ENCODE measurements at places on chromosomes 11 and 22.
A peak's percentile ranks its signal among the peaks of the same experiment; 100 is the strongest.

- DNase-seq: no peak
Measured at GRCh38 chr11:77438487-77438886, 35.4 kb downstream of the PAK1 start.

DNA sequence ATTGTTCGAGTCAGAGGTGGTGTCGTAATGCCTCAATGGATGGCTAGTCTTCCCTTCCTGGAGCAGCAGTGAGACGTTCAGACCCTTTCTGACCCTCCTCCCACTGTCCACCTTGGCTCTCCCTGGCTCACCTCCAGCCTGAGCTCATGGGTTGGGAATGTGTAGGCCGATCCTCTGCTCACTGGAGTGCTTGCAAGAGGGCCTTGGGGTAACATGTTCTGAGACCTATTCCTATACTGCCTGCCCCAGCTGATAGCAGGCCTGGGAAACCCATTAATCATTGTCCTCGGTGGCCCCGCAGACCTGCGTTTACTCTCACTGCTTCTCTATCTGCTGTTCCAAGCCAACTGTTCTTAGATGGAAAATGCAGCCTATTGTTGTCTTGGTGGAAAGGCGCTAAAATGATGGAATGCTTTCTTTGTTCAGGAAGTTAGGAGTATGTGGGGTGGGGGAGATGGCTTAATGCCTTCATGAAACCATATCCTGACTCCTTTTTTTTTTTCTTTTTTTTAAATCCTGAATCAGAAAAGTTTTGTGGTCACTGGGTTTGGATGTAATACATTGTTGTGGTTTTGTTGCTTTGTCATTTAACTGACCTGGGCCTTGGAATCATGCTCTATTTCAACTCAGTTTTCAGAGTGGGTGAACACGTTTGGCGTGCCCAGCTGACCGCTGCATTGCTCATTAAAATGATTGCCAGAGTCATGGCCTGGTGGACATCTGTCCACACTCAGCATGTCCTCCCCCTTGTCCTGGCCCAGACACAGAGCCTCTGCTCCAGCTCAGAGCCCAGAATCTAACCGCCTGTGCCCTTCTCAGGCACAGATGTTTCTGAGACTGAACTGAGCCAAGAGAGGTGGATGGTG, 72.5 kb downstream of the MICAL2 start:
- DNase-seq: peak; percentile 97

- no peak for DNase-seq
Measured at GRCh38 chr11:18775492-18776292, 15.9 kb downstream of the PTPN5 start.

GRCh38 chr11:71063129-71063528, 189.2 kb downstream of the SHANK2 start:
- DNase-seq: no peak

DNA sequence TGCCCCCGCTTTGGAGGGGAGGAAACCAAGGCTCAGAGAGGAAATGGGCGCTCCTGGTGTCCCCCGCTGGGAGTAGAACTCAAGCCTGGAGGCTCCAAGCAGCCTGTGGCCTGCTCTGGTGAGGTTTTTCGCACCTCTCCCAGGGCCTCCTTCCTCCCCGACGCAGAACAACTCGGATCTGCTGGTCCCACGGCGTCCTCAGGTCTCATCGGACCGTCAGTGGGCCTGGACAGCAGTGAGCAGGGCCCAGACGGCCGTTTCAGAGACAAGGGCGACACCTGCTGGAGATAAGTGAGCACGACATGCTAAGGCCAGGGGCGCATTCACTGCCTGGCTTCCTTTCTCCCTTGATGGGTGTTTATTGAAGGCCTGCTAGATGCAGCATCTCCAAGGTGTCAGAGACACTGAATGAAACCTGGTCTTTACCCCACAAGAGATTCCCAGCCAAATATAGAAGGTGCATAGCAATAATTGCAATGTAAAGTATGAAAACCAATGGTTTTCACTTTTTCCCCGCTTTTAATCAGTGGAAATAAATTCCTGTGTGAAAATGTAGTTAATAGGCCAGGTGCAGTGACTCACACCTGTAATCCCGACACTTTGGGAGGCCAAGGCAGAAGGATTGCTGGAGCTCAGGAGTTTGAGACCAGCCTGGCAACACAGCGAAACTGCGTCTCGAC, 26.9 kb upstream of the CD82 start:
- DNase-seq: peak; percentile 36

DNA sequence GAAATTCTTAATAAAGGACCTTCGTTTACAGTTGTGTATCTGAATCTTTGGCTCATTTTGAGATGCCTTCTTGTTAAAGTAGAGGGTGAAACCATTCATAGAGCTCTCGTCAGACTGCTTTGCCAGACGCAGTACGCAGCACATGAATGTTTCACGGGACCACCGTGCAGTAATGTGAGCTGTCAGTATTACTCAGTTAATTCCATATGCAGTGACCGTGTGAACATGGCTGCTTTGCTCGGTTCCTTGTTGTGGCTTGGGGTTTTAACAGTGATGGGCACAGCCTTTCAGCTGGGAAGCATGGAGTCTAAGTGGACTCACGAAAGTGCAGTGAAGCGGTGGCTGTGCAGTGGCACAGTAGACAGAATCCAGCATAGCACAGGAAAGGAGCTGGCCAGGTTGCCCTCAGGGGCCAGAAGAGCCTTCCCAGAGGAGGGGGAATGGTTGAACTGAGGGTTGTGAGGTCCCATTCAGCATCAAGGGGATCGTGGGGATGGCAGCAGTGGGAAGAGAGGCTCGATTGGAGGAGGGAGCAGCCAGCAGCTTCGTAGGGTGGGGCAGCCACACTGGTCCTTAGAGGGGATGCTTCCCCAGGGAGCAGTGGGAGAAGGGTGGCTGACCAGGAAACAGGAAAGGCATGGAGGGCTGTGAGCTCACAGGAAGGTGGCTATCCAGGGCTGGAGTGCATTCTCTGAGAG, 31.4 kb downstream of the PPFIA1 start:
- DNase-seq: no peak

DNA sequence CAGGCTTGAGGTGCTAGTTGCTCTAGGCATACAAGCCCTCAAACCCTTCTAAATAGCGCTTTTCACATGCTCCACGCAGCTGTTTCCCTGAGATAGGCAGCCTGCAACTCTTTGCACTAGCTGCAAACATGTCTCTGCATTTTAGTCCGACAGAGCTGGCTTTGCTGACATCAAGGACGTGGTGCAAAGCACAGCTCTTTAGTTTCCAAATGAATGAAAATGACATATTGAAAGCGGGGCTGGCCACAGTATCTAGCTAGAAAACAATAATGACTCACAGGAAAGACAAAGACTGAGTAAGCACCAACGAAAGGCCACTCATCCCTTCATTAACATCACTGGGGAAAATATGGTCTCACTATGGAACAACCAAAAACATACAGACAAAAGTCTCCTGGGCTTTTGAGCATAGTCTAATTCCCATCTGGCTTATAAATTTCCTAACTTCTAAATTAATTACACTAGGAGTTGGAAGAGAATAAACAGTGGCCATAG, 15.3 kb upstream of the ZC3H12C start:
- peak; percentile 60 for DNase-seq

GRCh38 chr11:85619499-85619898, 7.6 kb downstream of the DLG2 start:
- DNase-seq: no peak

DNA sequence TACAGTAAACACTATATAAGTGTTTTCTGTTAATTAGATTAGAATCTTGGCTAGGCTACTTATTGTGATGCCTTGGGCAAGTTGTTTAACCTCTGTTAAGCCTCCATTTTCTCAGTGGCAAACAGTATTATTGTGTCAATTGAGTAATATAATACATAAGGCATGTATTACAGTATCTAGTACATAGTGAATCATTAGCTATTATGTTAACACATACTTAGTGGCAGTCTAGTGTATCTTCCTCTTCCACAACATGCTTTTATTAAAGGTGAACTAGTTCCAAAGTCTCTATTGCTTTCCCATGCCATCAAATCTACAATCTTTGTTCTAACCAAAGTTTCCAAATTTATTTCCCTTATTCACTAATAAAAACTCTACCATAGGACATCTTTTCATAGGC, 200.9 kb downstream of the SOX6 start:
- DNase-seq: no peak

- DNase-seq: no peak
Measured at GRCh38 chr11:69333879-69334278, 39.9 kb downstream of the MYEOV start.

DNA sequence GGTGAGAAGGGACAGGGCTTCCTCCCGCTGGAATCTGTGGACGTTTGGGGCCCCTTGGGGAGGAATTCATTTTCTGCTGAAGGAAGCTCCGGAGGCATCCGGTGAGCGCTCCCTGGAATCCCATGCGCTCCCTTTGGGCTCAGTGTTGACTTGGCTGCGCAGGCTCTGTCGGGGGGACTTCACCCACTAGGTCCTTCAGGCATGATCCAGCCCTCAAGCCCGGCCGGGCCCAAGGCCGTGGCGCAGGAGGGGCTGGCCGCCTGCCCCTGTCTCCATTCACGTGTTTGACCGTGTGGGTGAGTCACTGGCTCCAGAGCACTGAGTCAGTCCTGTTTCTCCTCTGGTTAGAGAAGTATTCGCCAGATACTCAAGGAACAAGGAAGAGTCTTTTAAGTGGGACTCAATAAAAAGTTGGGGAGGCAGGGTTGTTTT, 1.4 kb downstream of the CTTN start:
- DNase-seq: peak; percentile 91

DNA sequence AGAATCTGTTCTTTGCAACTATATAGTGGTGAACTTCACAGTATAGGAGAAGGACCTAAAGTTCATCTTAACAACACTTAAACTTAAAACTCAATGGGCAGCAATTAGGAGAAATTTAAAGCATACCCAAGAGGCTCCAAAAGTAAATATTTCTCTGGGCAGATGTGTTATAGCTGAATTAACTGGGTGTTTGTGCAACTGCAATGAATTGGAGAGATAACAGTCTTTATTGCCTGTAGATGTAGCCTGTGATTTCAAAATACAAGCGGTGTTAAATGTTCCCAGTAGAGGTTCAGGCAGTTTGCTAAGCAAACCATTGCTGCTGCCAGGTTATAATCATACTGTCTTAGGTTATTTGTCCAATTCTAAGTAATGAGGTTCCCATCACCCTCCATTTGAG, 294.1 kb upstream of the MTNR1B start:
- DNase-seq: no peak

- DNase-seq: no peak
Measured at GRCh38 chr11:10488121-10488933, 33.3 kb downstream of the AMPD3 start.

GRCh38 chr11:130947889-130948288, 31.6 kb upstream of the SNX19 start:
- no peak for DNase-seq

- DNase-seq: no peak
Measured at GRCh38 chr22:20905415-20906386, 11.5 kb upstream of the CRKL start.

DNA sequence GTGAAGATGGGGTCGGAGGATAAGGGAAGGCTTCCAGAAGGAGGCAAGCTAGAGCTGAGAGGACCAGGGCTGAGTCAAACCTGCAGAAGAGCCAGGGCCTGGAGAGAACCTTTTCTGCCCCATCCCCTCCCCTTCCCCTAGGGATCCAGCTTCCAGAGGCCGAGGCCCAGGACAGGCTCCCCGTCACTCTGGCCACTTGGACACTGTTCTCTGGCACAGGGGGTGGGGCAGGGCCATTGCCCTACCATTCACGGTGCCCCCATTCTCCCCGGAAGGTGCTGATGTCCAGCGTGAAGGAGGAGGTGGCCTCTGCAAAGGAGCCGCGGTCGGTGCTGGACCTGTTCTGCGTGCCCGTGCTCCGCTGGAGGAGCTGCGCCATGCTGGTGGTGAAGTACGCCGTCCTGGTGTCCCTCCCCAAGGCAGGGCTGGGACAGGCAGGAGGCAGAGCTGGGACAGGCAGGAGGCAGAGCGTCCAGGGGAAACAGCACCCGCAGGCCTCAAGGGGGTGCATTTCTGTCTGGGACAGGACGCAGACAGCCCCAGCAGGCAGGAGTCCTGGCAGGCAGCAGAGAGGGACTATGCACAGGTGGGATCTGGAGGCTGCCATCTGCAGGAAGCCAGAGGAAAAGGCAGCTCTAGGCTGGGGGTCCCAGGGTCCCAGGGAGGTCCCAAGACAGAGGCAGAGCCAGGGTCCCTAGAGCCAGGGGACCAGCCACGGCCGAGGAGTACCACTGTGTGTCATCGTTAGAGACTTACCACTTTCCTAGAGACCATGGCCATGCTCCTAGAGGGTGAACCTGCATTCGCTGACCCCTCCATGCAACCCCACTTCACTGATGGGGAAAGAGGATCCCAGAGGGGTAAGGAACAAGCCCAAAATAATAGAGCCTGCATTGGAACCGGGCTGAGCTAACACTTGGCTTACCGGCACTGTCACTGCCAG, 25.8 kb upstream of the SLC22A12 start:
- DNase-seq: no peak

GRCh38 chr11:1848640-1849430, 4.0 kb upstream of the LSP1 start:
- no peak for DNase-seq

- no peak for DNase-seq
Measured at GRCh38 chr11:119340335-119341221, at the start of gene C1QTNF5. Gene C1QTNF5, minus strand, starts transcription at chr11:119340883. Its CDS starts 486 bp downstream, at chr11:119340397.

DNA sequence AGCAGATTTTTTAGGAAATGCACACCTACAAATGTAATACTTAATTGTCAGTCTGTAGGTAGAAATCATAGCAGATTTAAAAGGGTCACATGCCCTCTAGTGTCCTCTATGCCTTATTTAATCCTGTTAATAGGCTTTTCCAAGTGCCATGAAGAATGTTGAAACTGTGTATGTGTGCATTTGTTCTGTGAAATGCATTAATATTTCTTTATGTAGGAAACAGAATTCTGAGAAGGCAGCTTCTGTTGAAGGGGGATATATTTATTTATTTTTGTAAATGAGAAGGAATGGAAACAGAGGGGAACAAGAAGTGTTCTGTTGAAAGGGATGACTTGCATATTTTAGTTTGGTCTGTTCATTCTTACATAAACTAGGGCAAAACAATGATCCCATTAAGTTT, 51.0 kb downstream of the SVIP start:
- DNase-seq: no peak

DNA sequence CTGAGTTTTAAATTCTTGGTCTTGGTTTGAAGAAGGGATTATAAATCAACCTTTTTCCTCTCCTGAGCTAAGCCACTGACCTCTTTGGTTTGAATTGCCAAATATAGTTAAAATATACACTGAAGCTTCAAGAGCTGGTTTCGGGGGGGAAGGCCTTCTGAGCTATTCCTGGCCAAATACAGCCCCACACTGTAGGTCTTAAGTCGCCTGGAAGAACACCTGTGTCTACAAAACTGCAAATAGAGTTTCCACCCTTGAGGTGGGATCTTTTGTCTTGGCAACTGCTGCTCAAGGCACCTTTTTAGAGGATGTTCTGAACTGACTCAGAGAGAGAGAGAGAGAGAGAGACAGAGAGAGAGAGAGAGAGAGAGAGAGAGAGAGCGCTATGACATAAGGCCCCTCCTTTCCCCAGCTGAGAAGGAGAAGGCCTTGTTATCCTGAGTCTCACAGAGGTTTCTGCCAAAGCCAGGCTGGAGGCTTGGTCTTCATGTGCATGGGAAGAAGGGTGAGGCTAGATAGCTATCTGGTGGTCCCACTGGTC, 5.5 kb downstream of the ADM start:
- DNase-seq: no peak

- no peak for DNase-seq
Measured at GRCh38 chr11:31887180-31887579, 76.1 kb upstream of the PAX6 start.

GRCh38 chr11:132349811-132350733, 979.7 kb downstream of the NTM start:
- no peak for DNase-seq
